Progenitor cell of endocrine pancreas (in vitro differentiated cells): ENCODE measurements at places on chromosomes 4 and X. TPM values are rescaled to one million over a fixed set of nuclear protein-coding genes. Genes with fewer than 3 reads are reported as not detected.

- H3K4me1 ChIP-seq = peaks cover 14% of the 10 kb centered on the region
- peaks cover 4% of the 10 kb centered on the region for H3K36me3 ChIP-seq
- no peak for DNase-seq
Observed at GRCh38 chr4:150717952-150718351, 136.0 kb downstream of the MAB21L2 start.

DNA sequence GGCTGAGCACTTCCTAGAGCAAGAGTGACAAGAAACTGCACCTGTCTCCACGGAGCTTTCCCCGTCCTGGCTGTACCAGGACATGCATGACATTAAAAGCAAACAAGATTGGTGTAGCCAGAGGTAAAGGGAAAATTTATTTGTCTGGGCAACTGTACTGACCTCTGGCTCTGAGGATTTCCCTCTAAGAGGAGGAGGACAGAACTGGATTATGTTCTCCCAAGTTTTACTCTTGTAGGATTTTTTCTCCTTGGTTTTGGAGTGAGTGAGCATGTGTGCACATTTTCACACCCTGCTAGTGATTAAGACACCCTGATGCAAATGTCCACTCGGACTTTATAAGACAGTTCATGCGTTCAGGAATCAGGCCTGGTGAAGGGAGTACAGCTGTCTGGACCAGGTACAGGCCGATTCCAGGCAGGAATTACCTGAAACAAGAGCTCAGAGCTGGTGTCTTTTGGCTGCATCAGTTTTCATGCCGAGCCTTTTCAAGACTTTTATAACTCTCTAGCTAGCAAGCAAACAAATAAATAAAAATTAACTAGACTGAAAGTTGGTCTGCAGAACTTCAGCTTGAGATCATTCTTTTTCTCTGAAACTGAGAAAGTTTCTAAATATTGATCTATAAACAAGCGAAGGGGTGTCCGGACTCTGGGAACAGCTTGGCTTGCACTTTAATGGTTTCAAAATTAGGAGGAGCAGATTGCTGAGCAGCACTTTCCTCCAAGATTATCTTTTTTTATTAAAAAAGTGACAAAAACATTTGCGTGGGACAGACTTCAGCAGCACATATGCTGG lies 51.3 kb upstream of the SPRY1 start:
- DNase-seq = no peak
- H3K4me3 ChIP-seq = no peak overlapping the region
- no peaks in the 10 kb centered on the region for H3K27me3 ChIP-seq
- no peak overlapping the region for H3K27ac ChIP-seq

DNA sequence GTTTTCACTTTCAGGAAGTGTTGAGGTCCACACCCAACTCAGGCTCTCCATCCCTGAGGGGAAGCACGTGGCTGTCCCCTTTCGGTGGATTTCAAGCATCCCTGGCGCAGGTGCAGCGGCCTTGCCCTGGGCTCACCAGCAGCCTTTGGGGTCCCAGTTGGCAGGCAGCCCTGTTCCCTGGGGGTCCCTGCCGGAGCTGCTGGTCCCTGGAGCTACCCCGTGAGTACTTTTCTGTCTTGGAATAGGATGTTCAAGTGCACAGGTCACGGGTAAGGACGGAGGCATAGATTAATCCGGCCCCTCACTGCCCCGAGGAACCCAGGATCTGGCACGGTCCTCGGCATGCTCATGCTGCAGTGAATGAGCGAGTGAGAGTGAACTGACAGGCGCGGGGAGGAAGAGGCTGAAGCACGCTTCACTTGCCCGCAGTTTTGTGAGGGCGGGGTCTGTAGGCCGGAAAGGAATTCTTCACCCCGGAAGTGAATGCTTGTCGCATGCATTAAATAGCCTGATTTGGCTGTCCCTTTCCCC lies 117.2 kb upstream of the FAT1 start:
- DNase-seq = no peak
- H3K36me3 ChIP-seq = no peaks in the 10 kb centered on the region
- peaks cover 3% of the 10 kb centered on the region for H3K4me1 ChIP-seq
- no peak overlapping the region for H3K27ac ChIP-seq
- no peaks in the 10 kb centered on the region for H3K27me3 ChIP-seq

DNA sequence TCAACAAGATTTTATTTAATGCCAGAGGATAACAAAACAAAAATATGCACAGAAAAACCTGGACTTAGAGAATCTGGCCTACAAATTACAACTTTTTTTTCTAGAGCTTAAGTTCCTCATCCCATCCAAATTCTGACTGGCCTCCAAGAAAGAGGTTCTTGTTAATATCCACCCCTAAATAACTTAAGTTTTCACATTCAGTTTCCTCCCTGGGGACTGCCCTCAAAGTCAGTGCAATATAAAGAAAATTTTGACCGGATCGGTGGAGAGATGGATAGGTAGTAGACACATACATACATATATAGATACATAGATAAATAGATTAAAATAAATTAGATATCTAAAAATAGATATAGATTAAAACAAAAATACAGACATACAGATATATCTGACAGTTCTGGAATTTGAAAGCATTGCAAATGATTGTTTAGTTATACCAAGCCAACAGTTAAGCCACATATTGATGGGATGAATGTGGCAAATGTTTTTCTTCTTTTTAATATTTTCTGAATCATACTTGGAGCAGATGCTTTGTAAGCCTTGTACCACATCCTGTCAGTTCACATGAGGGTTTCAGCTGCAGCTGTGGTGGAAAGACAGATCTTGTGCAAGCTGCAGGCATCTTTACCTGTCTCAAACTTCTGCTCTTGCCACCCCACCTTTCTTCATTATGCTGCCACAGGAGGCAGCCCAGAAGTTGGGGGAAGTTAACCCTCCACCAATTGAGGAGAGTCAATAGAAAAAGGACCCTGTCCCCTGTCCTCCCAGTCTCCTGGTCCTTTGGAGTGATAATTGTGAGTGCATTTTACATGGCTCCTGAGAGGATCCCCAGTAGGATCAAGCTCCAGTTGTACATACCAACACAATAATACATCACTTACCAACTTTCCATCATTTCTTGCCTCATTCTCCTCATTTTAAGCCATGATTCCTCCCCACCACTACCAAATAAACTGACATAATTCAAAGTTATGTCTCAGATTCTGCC lies 58.5 kb upstream of the PRDM8 start:
- DNase-seq = no peak
- H3K36me3 ChIP-seq = no peaks in the 10 kb centered on the region
- H3K27ac ChIP-seq = no peak overlapping the region

- DNase-seq = no peak
- H3K4me3 ChIP-seq = no peak overlapping the region
- peaks cover 6% of the 10 kb centered on the region for H3K36me3 ChIP-seq
- no peaks in the 10 kb centered on the region for H3K27me3 ChIP-seq
- H3K4me1 ChIP-seq = no peaks in the 10 kb centered on the region
Observed at GRCh38 chrX:103877571-103877970, 45.5 kb upstream of the RAB9B start.

DNA sequence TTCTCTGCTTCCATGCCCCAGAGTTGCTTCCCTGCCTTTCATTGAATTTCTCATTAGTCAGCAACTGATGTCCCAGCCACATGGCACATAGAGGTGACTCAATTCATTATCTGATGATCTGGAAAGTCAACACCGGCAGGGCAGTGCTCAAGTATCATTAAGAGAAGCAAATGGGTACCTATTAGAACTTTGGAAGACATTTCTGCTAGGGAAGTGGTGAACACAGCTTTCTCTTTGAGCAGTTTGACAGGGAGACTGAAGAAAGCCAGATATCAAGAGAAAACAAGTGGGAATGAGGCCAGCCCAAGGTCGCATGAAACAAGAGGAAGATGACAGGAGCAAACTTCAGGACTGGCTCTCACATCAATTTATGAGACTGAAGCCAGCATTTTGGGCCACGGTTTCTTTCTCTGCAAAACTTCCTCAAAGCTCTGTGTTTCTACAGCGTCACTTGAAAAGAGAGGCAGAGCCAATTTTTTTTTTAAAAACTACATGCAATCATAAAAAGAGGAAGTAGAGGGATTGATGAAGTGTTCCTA lies 108.3 kb upstream of the RPS6KA3 start:
- no peak for DNase-seq
- H3K4me1 ChIP-seq = peaks cover 34% of the 10 kb centered on the region
- no peaks in the 10 kb centered on the region for H3K36me3 ChIP-seq
- no peak overlapping the region for H3K4me3 ChIP-seq
- H3K27ac ChIP-seq = no peak overlapping the region
- no peaks in the 10 kb centered on the region for H3K27me3 ChIP-seq

DNA sequence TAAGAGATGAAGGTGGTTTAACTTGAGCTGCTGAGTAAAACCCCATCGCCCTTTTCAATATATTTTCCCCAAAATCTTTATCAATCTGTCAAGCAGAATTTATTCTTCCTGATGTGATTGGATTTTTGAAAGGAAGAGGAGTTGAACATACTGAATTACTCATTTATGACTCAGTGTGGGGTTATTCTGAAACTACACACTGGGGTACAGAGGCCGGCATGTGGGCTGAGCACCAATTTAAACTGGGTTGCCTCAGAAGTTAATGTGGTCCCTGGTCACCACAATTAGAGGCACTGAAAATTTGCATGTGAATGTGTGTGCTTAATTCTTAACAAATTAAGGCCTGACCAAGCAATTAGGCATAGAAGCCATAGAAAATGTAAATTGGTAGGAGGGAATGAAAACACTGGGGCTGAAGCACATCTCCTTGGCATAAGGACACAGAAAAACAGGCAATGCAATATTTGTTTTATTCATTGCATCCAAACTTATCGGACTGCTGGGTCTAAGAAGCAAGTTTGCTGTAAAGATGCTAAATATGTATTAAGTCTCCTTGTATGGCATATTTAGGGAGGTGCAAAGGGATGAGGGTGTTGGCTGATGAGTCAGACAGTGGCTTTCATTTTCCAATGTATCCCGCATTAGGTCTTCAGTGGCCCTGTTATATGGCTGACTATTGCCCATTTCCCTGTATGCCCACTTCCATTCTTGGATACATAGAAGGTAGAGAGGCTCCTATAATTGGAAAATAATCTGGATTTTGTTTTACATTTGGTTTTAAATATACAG lies 170.9 kb downstream of the IL15 start:
- no peaks in the 10 kb centered on the region for H3K4me1 ChIP-seq
- H3K36me3 ChIP-seq = no peaks in the 10 kb centered on the region
- no peak overlapping the region for H3K27ac ChIP-seq
- DNase-seq = no peak
- no peak overlapping the region for H3K4me3 ChIP-seq

- no peaks in the 10 kb centered on the region for H3K27me3 ChIP-seq
- H3K36me3 ChIP-seq = peaks cover 35% of the 10 kb centered on the region
Observed at GRCh38 chr4:242121-242848, 63.0 kb downstream of the ZNF732 start.

GRCh38 chr4:61950625-61951024 lies 750.5 kb downstream of the ADGRL3 start:
- H3K4me3 ChIP-seq = no peak overlapping the region
- no peak for DNase-seq
- H3K36me3 ChIP-seq = no peaks in the 10 kb centered on the region

GRCh38 chr4:16794816-16795445 lies 103.5 kb downstream of the LDB2 start:
- H3K4me1 ChIP-seq = peaks cover 1% of the 10 kb centered on the region
- no peak overlapping the region for H3K27ac ChIP-seq
- DNase-seq = peak; percentile 49
- H3K27me3 ChIP-seq = peaks cover 22% of the 10 kb centered on the region

DNA sequence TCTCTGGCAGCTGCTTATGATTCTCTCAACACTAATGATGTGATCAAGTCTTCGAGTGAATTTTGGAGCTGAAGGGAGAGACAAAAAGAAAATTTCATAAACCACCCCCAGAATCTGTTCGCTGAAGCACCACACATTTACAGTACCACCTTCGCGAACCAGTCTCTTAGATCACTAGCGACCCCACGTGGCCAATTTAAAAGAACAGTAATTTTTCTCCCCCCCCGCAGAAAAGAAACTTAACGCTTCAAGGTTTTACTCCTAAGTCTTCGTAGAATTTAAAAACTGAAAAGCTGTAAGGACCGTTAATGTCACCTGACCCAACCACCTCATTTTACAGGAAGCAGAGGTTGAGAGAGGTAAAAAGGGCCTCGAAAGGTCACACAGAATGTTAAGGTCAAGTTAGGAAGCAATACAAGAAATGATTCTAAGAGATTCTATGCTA lies 187.5 kb downstream of the QDPR start:
- no peak overlapping the region for H3K4me3 ChIP-seq
- no peaks in the 10 kb centered on the region for H3K36me3 ChIP-seq
- no peak for DNase-seq

DNA sequence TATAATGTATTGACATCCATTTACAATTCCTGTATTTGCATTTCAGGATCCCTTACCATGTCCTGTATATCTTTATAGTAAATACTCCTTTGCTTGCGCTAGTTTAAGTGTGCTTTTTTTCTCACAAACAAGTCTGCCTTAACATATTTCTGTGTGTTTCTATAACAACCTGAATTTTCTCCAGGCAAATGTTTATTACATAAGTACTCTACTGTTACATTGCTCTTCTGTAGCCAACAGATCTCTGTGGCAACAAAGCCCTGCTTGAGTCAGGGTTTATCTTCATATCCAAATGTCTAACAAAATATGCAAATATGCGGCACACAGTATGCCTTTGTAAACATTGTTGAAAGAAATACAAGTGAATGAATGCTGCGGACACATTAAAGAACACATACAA lies 625.5 kb downstream of the TLL1 start:
- no peak overlapping the region for H3K27ac ChIP-seq
- H3K27me3 ChIP-seq = no peaks in the 10 kb centered on the region
- H3K36me3 ChIP-seq = no peaks in the 10 kb centered on the region
- H3K4me3 ChIP-seq = no peak overlapping the region
- H3K4me1 ChIP-seq = peaks cover 17% of the 10 kb centered on the region
- DNase-seq = no peak

DNA sequence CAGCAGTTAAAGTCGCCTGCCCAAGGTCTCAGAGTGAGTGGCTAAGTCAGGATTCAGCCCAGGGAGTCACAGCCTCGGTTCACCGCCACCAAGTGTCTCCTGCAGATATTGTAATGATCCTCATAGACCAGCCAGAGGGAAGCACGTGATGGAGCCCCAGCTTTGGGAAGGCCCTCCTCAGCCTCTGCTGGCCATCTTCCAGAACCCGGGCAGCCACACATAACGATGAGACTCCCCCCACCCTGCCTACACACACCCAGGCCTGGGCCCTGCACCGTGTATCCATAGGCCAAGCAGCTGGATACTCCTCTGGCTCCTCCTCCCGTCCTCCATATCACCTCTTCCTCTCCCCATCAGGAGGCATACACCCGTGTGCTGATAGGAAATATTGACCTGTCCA lies 19.6 kb upstream of the SASH3 start:
- H3K36me3 ChIP-seq = no peaks in the 10 kb centered on the region

- peak overlapping the region; percentile 18 for H3K27ac ChIP-seq
- no peak overlapping the region for H3K4me3 ChIP-seq
- no peak for DNase-seq
- H3K27me3 ChIP-seq = no peaks in the 10 kb centered on the region
- peaks cover 6% of the 10 kb centered on the region for H3K36me3 ChIP-seq
Observed at GRCh38 chrX:18076434-18076833, 144.3 kb downstream of the BEND2 start.

GRCh38 chrX:40700640-40701342 lies 34.6 kb downstream of the MED14 start:
- no peak for DNase-seq
- peaks cover 11% of the 10 kb centered on the region for H3K36me3 ChIP-seq
- H3K4me3 ChIP-seq = no peak overlapping the region
- no peaks in the 10 kb centered on the region for H3K27me3 ChIP-seq
- no peak overlapping the region for H3K27ac ChIP-seq

The TCEAL9 gene
- total RNA-seq = 111 and 118 TPM in 2 replicates

The PLS3 gene
- total RNA-seq = 98.7 and 106 TPM in 2 replicates

The CLDN24 gene
- not detected in 2 replicates for total RNA-seq

The DUSP21 gene
- total RNA-seq = not detected in 2 replicates

The LAMTOR3 gene
- 58.0 and 58.2 TPM in 2 replicates for total RNA-seq

The MAGEB18 gene
- not detected in 2 replicates for total RNA-seq
